ENCODE measurements at places on chromosomes 2 and 18.

GRCh38 chr2:207911215-207911614 lies 114.1 kb downstream of the PLEKHM3 start:
- DNase-seq: no peak

- no peak for DNase-seq
These were observed 500.9 kb downstream of the FBXO15 start for GRCh38 chr18:73646772-73647171.

DNA sequence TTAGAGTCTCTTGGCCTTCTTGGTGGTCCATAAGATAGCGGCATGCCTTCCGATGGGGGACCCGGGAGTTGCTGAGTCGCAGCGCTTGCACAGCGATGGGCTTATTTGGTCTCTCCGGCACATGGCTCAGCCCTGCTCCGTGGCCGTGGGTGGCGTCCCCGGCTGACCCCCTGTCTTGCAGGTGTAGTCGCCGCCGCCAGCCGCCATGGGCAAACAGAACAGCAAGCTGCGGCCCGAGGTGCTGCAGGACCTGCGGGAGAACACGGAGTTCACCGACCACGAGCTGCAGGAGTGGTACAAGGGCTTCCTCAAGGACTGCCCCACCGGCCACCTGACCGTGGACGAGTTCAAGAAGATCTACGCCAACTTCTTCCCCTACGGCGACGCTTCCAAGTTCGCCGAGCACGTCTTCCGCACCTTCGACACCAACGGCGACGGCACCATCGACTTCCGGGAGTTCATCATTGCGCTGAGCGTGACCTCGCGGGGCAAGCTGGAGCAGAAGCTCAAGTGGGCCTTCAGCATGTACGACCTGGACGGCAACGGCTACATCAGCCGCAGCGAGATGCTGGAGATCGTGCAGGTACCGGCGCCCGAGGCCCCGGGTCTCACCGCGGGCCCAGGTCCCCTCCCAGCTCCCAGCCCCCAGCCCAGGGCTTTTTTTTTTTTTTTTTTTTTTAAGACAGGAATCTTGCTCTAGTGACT lies 28.4 kb downstream of the ODC1 start:
- DNase-seq: no peak

GRCh38 chr2:86194751-86195054 lies 559 bp downstream of the IMMT start:
- DNase-seq: no peak

DNA sequence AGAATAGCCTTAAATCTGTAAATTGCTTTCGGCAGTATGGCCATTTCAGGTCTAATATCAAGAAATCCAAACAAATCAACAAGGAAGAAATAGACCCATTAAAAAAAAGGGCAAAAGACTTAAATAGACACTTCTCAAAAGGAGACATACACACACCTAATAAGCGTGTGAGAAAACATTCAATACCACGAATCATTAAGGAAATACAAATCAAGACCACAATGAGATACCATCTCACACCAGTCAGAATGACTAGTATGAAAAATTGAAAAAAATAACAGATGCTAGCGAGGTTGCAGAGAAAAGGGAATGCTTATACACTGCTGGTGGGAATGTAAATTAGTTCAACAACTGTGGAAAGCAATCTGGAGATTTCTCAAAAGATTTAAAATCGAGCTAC lies 243.2 kb downstream of the DSEL start:
- DNase-seq: no peak

- no peak for DNase-seq
These were observed 196.0 kb downstream of the FHOD3 start for GRCh38 chr18:36493349-36494159.
